Hypothalamus (tissue), 51 donors: ENCODE measurements at places on chromosomes 5 and 9.

- no peak for DNase-seq
Measured at GRCh38 chr5:14708551-14708950, 44.0 kb downstream of the OTULIN start.

- no peak for DNase-seq
Measured at GRCh38 chr5:157290981-157291711, 25.2 kb downstream of the CYFIP2 start.

- DNase-seq, result no peak
Measured at GRCh38 chr9:75664597-75664996, 225.9 kb upstream of the PCSK5 start.

- no peak for DNase-seq
Measured at GRCh38 chr9:126609711-126610388, 3.9 kb upstream of the LMX1B start.

DNA sequence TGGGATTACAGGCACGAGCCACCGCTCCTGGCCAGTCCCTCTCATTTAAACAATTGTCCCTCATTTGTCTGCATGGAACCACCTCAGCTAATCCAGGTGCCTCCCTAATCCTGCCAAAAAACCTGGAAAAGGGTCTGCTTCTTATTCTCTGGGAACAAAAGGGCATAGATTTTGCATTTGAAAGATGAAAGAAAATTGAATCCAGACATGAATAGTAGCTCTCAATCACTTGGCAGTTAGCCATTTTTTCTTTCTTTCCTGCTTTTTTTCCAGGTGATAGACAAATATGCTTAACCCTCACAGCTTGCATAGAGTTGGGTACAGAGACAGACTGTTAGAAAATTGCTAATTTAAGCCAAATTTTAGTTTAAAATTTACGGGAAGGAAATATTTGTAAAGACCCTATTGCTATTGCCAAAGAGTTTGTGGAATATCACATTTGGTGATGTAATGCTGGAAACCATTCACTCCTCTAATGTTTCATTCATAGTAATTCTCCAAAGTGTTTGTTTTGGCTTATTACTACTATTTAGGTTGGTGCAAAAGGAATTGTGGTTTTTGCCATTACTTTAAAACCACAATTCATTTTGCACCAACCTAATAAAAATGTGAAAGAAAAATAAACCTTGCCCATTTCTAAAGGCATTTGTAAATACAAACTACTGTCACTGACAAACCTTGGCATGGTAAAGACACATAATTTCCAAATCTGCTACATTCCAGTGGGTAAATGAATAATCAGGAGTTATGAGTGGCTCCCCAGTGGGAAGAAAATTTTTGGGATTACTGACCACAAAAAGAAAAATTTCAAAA is 80.5 kb upstream of the JAK2 start:
- DNase-seq, result no peak

DNA sequence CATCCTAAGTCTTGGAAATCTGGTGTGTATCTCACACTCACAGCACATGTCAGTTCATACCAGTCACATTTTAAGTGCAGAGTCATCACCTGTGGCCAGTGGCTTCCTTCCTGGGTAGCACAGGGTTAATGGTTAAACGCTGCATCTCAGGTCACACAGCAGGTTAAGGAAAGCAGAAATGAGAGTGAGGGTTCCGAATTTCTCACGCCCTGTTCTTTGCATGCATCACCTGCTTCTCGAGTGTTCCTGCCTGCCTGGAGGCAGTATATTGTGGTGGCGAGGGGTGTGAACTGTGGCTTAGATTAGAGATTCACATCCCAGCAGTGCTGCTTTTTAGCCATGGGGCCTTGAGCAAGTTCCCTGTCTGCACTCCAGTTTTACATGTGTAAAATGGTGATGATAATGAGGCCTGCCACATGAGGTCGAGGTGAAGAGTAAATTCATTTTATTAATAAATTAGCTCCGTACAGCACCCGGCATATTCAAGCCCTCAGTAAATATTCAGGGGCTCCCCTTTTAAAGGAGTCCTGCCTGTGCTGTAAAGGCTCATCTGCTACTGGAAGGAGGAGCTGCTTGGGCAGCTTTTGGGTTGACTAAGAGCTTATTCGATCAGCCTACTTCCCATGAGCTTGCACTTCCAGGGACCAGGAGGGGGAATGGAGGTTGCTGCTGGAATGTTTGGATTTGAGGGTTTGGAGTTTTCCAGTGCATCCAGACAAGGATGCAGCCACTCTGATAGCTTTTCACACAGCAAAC is 61.1 kb upstream of the SAP30L start:
- DNase-seq, result no peak

- no peak for DNase-seq
Measured at GRCh38 chr5:31523041-31523440, 8.9 kb downstream of the DROSHA start.

DNA sequence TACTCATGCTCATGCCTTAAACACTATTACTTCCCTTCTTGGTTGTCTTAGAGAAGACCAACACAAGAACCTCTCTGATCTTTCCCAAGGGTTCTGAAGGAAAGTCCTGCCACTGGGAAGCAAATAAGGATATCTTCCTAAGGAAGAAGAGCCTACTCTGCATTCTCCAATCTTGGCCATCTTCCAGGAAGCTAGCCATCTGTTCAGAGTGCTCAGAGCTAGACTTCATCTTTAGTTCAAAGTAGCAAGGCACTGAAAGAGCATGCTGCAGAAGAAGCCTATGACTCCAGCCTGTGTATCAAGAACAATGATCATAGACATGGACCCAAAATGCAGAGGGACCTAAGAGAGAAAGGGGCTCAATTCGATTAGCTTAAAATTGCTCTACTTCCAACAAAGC is 114.7 kb downstream of the KIAA0825 start:
- DNase-seq, result no peak
